ENCODE measurements at places on chromosomes 2 and 18.

DNA sequence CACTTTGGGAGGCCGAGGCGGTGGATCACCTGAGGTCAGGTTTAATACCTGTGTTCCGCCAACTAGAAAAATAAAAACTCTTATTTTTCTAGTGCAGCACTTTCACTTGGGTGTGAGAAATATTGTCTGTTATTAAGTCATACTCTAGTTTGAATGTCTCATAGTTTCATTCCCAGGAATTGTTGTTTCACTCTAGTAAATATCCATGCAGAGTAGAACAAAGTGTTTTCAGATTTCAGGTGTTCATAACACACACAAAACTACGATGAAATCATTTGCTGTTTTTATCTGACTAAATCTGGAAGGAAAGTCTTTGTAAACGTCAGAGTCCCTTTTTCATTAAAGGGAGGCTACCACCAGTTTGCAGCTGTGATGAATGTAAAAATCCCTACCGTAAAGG is 4.0 kb downstream of the FAM117B start:
- no peak for DNase-seq

DNA sequence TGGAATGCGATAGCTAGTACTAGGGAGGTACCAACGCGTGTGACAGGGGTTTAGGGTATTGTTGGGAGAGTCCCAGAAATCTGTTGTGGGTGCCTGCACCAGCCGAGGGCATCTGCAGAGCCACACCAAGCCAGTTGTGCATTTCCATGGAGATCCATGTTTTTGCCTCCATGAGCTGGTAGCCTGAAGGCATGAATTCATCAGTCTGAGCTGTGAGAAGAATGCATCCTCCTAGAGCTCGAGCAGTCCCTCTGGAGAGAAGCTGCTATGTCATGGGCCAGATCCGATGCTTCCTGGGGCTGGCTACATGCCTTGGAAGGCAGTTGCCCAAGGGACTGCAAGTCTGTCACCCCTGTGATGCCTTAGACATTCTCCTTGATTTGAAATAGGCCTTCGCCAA is 57.9 kb downstream of the LIPG start:
- no peak for DNase-seq

- DNase-seq = no peak
Measured at GRCh38 chr2:63882395-63883105, 40.9 kb downstream of the UGP2 start.

DNA sequence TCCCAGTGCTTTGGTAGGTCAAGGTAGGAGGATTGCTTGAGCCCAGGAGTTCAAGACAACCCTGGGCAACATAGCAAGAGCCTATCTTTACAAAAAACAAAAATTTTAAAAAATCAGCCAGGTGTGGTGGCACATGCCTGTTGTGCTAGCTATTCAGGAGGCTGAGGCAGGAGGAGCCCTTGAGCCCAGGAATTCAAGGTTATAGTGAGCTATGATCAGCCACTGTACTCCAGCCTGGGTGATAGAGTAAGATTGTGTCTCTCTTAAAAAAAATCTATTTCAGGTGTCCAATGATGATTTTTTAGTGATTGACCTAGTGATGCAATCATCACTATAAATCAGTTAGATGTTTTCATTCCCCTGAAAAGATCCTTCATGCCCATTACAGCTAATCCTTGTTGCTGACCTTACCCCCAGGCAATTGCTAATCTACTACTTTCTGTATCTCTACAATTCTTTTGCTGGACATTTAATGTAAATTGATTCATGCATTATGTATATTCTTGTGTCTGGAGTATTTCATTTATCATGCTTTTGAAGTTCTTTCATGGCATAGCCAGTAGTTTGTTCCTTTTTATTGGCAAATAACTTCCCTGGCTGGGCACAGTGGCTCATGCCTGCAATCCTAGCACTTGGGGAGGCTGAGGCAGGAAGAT is 10.3 kb downstream of the MOCOS start:
- DNase-seq = no peak

GRCh38 chr2:112692918-112693317 is 27.9 kb upstream of the NT5DC4 start:
- DNase-seq = no peak

DNA sequence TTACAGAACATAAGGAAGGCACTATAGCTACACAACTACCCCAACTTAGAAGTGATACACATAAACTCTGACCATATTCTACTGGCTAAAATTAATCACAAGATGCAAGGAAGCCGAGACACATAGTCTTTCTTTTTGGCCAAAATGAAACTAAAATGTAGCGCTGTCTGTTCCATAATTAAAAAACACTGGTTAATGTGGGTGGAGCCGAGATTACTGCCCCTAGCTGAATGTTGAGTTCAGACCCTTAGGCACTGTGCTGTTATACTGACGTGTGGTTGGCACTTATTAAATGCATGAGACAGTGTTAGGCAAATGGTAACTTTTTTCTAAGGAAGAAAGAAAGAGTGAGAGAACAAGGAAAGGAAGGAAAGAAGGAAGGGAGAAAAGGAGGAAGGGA is 254.6 kb upstream of the RND3 start:
- no peak for DNase-seq

- DNase-seq = no peak
Measured at GRCh38 chr2:127405255-127405610, 13.0 kb upstream of the PROC start.

DNA sequence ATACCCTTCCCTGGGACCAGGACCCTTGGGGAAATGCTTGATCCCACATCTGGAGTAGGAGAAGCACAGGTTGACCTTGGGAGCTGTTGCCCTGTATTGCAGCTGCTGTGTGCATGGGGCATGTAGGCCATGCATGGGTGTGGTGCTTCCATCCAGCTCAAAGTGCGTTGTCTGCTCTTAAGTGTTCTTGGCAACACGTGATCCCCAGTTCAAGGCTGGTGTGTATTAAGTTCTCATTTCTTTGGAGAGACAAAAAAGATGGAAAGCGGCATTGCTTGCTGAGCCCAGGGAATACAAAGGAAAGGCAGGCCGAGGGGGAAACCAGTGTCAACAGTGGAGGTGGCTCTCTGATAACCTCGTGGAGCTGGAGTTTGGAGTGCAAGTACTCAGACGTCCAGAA is 110.7 kb downstream of the RTP5 start:
- DNase-seq = no peak

GRCh38 chr2:120596990-120597594 is 138.6 kb upstream of the GLI2 start:
- peak; percentile 64 for DNase-seq

DNA sequence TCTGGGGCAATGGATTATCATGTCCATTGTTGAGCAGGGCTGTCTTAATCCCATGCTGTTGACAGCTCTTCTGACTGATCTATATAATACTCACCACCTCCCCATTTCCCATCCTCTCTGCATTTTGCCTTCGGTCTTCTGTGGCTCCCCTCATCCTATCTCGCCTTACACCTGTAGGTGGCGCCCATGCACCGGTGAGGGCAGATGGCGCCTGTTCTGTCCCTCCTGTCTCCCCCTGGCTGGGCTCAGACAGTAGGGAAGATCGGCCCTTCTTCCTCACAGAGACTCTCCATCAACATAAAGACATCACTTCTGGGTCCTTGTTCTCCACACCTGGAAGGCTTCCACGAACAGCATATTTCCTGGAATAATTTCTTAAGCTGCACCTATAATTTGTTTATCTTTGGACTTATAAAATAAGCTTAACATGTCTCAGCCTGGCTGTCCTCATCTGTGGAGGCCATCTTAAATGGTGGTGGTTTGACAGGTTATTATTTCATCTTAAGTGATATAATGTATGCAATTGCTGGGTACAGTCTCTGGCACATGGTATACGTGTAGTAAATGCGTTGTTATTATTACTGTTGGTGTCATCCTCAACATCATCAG is 10.9 kb upstream of the CDH20 start:
- DNase-seq = peak; percentile 66

- no peak for DNase-seq
Measured at GRCh38 chr18:41457765-41458326, 497.2 kb upstream of the PIK3C3 start.

GRCh38 chr2:232628466-232629128 is 4.8 kb upstream of the EFHD1 start:
- no peak for DNase-seq

DNA sequence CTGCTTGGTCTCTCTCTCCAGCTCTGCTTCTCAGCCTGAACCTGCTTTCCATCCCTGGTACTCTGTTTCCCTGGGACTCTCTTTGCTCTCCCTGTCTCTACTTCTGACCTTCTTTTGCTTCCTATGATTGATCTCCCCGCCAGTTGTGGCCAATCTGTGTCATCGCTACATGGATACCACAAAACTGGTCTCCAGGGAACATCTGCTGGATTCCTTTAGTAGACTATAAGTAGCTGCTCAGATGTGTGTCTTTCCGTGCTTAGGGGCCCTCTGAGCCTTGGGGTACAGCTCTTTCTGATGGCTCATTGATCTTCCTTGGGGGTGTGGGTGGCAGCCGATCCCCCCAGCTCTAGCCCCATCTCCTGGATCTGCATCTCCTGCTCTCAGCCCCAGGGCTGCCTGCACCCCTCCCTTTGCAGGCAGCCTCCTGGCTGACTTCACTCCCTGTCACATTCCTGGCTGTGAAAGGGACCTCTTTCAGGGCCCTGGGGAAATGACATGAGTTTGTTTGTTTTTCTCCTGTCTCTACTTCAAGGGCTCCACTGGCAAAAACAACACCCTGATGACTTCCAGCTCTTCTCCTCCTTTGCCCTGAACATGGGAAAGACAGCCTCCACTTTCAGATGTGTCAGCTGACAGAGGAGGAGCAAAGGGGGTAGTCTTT is 333.7 kb downstream of the CYP26B1 start:
- peak; percentile 61 for DNase-seq

GRCh38 chr2:45332094-45332493 is 279.0 kb downstream of the SRBD1 start:
- DNase-seq = no peak

DNA sequence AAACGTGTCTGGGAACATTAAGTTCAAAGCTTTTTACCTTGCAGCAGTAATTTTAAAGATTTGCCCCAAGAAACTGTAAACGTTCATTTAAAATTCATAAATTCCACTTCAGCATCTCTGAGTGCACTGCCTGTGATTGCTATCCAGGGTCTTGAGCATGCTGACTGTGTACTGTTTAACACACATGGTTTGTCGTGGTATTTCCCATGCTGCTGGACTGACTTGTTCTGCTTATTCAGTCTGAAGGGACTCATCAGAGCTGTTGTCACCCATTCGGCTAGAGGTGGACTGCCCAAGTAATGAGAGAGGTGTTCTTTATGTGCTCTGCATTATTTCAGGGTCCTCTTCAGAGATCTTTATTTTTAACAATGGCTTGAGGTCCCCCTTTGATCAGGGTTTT is 53.1 kb downstream of the RHBDD1 start:
- peak; percentile 35 for DNase-seq

DNA sequence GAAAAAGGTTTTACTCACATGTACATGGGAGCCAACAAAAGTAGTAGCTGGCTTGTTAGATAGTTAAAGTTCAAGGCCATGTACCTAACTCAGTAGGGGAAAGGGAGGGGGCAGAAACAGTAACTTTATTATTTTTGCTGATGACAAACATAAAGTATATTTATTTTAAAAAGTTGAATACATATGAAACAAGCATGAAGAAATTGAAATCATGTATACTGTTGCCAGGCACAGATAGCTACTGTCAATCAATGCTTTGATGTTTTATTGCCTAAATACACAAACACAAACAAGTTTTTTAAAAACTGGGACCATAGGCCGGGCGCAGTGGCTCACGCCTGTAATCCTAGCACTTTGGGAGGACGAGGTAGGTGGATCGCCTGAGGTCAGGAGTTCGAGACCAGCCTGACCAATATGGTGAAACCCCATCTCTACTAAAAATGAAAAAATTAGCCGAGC is 7.6 kb upstream of the PSD4 start:
- DNase-seq = no peak

DNA sequence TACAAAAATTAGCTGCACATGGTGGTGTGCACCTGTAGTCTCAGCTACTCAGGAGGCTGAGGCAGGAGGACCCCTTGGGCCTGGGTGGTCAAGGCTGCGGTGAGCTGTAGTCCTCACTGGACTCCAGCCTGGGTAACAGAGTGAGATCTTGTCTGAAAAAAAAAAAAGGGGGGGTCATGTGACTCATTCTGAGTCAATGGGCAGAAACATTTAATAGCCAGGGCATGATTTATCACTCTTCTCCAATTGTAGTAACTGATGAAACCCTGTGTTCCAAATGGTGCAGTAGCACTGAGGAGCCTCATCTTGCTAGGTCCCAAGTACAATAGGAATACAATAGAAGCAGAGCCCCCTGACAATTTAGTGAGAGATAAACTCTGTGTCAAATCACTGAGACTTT is 78.9 kb upstream of the CCDC68 start:
- DNase-seq = peak; percentile 28

- no peak for DNase-seq
Measured at GRCh38 chr2:2837746-2838547, 506.9 kb upstream of the MYT1L start.

DNA sequence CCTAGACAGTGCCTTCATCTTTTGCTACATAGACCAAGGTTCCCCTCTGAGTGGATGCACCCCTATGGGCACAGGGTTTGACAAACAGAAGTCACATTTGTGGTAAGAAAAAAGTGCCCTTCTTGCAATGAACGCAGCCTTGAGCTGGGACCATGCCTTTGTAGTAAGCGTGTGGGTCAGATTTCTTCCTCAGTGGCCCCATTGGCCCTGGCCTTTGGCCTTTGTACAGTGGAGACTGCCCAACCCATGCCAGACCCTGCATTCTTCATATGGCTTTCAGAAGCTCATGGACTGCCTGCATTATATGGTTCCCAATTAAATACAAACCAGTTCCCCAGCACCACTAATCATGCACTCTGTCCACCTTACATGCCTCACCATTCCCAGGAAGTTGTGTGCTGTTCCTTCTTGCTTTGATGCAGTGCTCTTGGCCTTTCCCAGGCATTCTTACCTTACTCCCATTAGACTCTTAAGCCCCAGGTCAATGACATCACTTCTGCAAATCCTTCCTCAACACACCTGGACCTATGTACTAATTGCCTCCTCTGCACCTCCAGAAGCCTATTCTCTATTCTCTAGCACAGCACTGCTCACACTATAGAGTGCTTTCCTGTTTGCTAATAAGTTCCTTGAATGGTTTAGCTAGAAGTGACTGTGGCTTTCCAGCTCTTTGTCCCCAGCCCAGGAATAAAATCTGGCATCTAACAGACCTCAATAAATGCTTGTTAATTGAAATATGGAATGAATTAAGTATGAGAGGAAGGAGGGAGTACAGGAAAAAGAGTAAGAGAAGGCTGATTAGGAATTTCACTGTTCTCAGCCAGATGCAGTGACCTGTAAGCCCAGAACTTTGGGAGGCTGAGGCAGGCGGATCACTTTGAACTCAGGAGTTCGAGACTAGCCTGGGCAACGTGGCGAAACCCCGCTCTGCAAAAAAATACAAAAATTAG is 60.2 kb downstream of the TMEM247 start:
- DNase-seq = no peak

DNA sequence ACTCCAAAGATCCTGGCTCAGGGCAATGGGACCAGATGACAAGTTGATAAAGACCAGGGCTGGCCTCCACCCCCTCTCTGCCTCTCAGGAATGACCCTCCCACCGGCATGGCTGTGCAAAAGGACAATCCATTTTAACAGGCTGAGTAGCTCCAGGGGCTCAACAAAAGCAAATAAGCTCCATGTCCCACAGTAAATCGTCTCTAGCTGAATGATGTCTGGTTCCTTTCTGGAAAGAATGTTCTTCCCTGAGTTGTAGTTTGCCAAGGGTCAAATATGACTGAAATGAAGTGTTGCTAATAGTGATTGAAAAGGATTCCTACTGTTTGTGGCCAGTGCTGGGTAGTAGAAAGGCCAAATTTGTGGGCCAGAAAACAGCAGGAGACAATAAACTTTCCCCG is 434.4 kb upstream of the ETAA1 start:
- DNase-seq = peak; percentile 14

GRCh38 chr18:58632552-58632951 is 3.7 kb upstream of the ALPK2 start:
- no peak for DNase-seq

GRCh38 chr2:127670055-127670956 is 5.0 kb downstream of the LIMS2 start:
- DNase-seq = no peak

Data from fibroblast of upper back skin (primary cell).